ENCODE measurements at places on chromosomes 16 and 17.

- DNase-seq, result peak; percentile 86
Observed at GRCh38 chr16:11224894-11225676, 30.9 kb downstream of the SOCS1 start.

- DNase-seq, result no peak
Observed at GRCh38 chr16:830871-831570, 30.5 kb upstream of the GNG13 start.

- peak; percentile 97 for DNase-seq
Observed at GRCh38 chr17:44123356-44124117, at the start of gene HDAC5. Gene HDAC5 (minus strand): TSS chr17:44123641. CDS start chr17:44117515, 6,126 bp downstream.

DNA sequence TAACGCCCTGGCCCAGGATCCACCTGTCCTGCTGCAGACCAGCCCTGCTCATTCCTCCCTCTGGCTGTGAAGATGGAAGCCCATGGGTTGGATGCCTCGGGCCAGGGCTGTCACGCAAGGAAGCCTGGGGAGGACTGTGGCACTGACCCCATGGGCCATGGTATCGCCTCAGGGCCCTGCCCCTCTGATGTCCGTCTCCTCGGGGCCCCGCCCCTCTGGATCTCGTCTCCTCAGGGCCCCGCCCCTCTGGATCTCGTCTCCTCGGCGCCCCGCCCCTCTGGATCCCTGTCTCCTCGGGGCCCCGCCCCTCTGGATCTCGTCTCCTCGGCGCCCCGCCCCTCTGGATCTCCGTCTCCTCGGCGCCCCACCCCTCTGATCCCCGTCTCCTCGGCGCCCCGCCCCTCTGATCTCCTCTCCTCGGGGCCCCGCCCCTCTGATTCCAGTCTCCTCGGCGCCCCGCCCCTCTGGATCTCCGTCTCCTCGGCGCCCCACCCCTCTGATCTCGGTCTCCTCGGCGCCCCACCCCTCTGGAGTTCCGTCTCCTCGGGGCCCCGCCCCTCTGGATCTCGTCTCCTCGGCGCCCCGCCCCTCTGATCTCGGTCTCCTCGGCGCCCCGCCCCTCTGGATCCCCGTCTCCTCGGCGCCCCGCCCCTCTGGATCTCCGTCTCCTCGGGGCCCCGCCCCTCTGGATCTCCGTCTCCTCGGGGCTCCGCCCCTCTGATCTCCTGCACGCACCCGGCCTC, 24.0 kb downstream of the METRNL start:
- DNase-seq, result no peak

- no peak for DNase-seq
Observed at GRCh38 chr17:68457168-68457538, at the start of gene WIPI1. Gene WIPI1 (minus strand): TSS chr17:68457496. CDS start chr17:68457421, 75 bp downstream.

- peak; percentile 12 for DNase-seq
Observed at GRCh38 chr17:21573961-21574610, 118.2 kb upstream of the KCNJ18 start.

DNA sequence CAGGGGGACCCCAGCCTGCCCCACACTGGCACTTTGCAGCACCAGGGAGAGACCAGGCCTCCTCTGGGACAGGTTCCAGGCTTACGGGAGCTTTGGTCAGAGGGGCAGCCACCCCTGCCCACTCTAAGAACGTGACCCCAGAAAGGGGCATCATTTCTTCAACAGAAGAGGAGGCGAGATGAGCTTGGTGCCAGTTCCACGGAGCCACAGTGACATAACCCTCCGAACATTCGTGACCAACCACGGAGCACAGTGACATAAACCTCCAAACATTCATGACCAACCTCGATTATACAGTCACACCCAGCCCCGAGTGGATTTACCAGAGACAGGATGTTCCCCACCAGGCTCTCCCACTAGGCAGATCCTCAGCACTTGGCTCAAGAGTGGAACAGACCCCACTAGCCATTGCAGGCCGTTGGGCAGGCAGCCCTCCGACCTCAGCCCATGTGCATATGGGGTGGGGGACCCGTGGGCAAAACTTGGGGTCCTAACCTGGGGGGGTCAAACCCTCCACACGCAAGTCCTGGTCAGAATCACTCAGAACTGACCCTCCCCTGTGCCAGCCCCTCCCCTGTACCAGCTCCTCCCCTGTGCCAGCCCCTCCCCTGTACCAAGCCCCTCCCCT, 112.9 kb downstream of the METRNL start:
- no peak for DNase-seq

- DNase-seq, result no peak
Observed at GRCh38 chr16:55391760-55392375, 67.9 kb downstream of the IRX6 start.

GRCh38 chr17:38852771-38853291, 690 bp downstream of the RPL23 start:
- DNase-seq, result no peak

DNA sequence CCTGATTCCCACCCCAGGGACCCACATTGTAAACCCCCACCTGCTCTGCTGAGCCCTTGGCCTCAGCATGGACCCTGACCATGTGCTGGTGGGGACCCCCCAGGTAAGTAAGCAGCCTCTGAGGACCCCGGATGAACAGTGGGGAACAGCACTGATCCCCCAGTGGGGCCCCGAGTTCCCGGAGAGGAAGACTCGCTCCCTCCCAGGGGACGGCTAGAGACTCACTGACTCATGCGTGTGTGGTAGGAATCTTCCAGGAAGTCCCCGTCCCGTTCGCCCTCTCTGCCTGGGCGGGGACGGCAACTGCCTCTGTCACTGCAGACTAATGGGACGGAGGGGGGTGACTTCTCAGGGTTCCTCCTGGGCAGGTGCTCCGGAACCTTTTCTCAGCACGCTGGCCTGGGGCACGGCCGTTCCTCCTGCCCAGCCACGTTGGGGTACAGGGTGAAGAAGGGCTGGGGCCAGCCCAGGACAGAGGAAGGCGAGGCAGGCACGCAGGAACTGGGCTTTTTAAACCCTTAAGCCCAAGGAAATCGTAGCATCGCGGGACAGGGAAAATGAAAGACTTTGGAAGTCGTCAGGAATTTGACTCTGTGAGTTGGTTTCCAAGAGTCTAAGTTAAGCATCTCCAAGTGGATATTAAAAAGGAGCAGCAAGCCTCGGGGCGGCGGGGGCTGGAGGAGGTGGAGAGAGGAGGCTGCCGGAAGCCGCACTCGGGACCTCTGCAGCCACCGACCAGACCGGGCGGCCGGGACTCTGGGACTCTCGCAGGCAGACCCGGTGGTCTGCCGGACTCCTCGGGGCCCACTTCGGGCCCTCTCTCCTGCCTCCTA, 178.7 kb downstream of the SEC14L1 start:
- no peak for DNase-seq

GRCh38 chr17:75681289-75681688, 14.2 kb downstream of the SAP30BP start:
- DNase-seq, result no peak

GRCh38 chr17:6290488-6291196, 144.3 kb downstream of the AIPL1 start:
- no peak for DNase-seq

- no peak for DNase-seq
Observed at GRCh38 chr17:58254803-58255202, 16.4 kb downstream of the LPO start.

GRCh38 chr17:28937044-28937729, 14.1 kb downstream of the PHF12 start:
- DNase-seq, result no peak

- DNase-seq, result no peak
Observed at GRCh38 chr17:59426031-59426430, 94.6 kb downstream of the YPEL2 start.

- DNase-seq, result no peak
Observed at GRCh38 chr17:48211011-48211410, 103.4 kb downstream of the SNX11 start.

DNA sequence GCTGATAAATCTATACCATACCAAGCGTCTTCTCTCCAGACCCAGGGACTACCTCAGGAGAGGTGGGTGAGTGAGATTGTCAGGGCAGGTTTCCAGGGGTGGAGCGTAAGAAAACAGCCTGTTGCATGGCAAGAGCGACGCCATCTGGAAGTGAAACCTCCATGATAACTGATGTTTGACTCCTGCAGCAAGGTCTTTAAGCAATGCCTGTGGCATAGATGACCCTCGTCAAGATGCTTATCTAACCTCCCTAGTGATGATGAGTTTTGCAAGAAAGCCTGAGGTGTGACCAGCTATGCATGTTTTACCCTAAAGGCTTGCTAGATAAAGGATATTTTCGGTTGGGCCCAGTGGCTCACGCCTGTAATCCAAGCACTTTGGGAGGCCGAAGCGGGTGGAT, 71.6 kb downstream of the GSG1L start:
- no peak for DNase-seq

DNA sequence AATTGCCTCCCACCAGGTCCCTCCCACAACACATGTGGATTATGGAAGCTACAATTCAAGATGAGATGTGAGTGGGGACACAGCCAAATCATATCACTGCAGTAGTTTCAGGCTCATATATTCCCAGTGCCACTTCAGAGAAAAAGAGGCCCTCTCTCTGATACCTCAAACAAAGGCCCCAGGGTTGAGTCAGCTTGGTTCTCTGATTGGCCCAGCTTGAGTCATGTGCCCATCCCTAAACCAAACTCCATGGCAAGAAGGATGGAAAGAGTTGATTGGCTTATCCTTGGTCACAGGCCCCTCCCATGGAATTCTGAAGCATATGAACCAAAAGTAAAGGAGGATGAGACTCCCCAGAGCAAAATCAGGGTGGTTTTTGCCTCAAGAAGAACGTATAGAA, 75.9 kb upstream of the IRX6 start:
- no peak for DNase-seq

DNA sequence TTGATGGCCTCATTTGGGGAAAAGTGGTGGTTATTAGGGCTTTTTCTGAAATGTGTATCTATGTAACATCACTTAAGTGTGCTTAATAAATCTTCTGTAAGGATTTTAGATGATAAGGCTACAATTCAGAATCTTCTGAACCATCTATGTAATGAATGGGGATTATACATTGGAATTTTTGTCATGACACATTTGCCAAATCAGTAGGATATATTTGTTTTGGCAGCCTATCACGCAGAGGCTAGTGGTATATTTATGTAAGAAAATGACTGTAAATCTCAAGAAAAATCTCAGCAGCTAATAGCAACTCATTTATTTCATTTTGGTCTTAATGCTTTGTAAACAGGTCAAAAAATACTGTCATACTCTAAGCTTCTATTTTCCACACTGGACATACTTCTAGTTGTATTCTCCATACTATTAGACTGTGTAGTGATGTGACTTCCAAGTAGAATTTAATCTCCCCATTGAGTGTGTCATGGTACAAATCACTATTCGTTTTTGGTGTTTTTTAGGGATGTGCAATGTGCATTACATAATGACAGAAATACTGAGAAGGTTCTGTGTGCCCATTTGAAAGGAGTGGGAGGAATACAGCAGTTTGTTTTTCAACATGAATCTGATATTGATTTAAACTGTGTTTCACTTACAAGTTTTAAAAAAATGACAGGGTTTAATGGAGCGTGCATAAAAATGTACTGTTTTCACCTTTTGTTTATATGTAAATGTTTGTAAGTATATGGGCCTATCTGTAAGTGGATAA, 29.2 kb downstream of the CLUH start:
- no peak for DNase-seq

DNA sequence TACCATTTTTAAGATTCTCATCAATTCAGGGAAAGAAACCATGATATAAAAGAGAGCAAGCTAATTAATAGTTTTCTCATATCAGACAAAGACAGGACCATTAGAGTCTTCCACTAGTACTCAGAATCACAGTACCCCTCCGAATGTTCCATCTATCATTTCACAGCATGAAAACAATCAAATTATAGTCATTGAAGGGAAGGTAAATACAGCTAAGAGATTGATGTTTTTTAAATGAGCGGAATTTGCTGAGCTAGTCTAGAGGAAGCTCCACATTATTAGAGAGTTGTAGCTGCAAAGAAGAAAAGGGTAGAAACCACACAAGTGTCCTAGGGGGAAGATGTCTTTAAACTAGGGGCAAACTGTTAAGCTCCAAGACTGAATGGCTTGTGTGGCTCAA, 808.9 kb downstream of the CDH11 start:
- DNase-seq, result no peak

GRCh38 chr17:43927060-43927864, 15.0 kb downstream of the PPY start:
- no peak for DNase-seq

DNA sequence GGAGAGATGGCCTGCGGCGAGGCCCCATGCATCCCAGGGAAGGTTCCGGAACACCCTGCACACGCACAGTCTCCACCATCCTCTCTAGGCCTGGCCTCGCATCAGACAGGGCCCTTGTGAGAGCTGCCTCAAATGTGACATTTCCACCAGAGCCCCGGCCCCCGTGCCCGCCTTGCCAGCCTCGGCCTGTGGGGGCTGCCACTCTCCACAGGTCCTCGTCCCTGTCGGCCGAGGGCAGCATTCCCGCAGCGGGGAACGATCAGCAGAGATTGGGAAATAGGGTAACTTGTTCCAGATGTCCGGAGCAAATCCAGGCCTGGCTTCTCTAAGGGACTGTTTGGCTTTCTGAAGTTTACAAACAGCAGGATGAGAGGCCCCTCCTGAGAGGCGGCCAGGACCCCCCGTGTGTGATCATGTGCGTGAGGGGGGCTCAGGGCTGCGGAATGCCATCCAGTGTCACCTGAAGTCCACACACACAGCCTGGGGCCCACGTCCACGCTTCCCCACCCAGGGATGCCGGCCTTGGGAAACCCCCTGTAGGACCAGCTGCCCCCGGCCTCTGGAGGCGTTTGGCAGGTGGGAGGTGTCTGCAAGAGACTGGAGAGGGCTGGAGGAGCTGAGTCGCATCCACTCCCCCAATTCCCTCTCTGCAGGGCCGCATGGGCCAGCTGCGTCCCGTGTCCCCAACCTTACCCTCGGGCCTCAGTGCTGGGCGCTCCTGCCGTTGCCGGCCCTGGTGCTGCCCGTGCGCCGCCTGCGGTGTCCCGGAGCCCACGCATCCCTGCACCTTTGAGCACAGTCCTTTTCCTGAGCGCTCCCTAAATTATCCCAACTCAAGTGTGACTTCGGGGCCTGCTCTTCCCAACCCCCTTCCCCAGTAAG, 70.4 kb downstream of the ZDHHC7 start:
- no peak for DNase-seq

GRCh38 chr16:66070140-66070917, 296.2 kb upstream of the CDH5 start:
- no peak for DNase-seq

DNA sequence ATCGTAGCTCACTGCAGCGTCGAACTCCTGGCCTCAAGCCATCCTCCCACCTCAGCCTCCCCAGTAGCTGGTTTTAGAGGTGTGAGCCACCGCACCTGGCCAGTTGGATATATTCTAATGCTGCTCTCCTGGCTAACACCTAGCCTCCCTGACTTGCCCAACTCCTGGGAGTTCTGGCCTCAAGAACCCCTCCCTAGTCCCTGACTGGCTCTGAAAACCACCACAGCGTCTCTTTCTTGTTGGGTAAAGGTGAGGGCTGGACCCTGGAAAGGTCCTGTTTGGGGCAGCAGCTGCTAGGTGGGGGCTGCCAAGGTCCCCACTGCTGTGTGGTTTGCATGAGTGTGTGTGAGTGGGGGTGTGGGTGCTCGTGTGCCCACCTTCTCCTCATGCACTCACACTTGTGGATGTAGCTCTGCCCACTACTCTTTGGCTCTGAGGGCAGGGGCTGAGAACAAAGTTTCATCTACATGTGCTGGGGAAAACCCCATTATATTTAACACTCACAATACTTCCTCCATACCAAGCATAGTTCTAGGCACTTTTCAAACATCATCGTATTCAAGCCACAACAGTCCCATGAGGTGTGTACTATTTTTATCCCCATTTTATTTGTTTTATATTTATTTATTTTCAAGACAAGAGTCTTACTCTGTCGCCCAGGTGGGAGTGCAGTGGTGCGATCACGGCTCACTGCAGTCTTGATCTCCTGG, 7.1 kb upstream of the SPNS3 start:
- DNase-seq, result no peak

All from stimulated activated CD4-positive, alpha-beta T cell treated with anti-CD3 and anti-CD28 coated beads, TNF-alpha, amount 100 ng/mL, for 48 hours (primary cell).